ENCODE measurements at places on chromosomes 3 and 15. TPM values are rescaled to one million over a fixed set of nuclear protein-coding genes. Genes with fewer than 3 reads are reported as not detected.

DNA sequence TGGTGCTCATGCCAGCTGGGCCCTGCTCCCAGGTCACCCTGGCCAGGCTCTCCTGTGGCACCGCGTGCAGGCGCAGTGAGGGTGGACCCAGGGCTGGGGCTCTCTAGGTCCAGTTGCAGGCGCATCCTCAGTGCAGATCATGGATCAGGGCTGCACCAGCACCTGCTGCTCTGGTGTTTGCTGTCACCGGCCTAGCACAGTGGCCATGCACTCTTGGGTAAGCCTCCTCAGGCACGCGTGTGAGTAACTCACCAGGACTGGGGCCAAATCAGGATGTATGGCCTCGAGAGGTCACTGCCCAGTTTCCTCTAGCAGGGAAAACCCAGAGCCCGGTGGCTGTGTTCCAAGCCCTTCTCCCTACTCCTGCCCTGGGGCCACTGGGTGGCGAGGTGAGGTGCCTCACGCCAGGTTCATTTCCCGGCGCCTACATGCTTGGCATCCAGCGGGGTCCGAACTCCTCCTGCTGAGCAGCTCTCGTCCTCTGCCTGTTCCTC is 45.5 kb upstream of the SLC41A3 start:
- DNase-seq = no peak
- no peak overlapping the region for H3K27ac ChIP-seq
- no peaks in the 10 kb centered on the region for H3K36me3 ChIP-seq
- H3K4me3 ChIP-seq = no peak overlapping the region
- H3K4me1 ChIP-seq = no peaks in the 10 kb centered on the region
- H3K27me3 ChIP-seq = no peaks in the 10 kb centered on the region

DNA sequence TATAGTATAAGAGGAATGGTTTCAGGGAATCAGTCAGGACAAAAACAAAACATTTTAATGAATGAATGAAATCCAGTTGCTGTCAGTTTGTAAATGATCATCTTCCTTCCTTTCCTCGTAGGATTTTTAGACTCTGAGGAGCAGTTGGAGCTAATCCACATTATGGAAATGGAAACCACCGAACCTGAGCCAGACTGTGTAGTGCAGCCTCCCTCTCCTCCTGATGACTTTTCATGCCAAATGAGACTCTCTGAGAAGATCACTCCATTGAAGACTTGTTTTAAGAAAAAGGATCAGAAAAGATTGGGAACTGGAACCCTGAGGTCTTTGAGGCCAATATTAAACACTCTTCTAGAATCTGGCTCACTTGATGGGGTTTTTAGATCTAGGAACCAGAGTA is 3.1 kb downstream of the TIPARP start:
- H3K27ac ChIP-seq = peak overlapping the region; percentile 86
- DNase-seq = no peak
- H3K4me3 ChIP-seq = 0 out of 2 replicates have a peak overlapping the region, but pooled peaks have one; percentile 84
- peaks cover 50% of the 10 kb centered on the region for H3K4me1 ChIP-seq
- peaks cover 11% of the 10 kb centered on the region for H3K36me3 ChIP-seq
- no peaks in the 10 kb centered on the region for H3K27me3 ChIP-seq

GRCh38 chr3:40432793-40433192 is 24.3 kb upstream of the RPL14 start:
- no peaks in the 10 kb centered on the region for H3K4me1 ChIP-seq
- no peak for DNase-seq
- no peaks in the 10 kb centered on the region for H3K36me3 ChIP-seq
- H3K27ac ChIP-seq = no peak overlapping the region

MKRN2OS gene
- total RNA-seq = not detected

GRCh38 chr15:70127770-70128413 is 30.2 kb upstream of the TLE3 start:
- H3K27ac ChIP-seq = peak overlapping the region; percentile 48
- no peaks in the 10 kb centered on the region for H3K27me3 ChIP-seq
- DNase-seq = no peak

SLC9A9 gene
- total RNA-seq = not detected

DNA sequence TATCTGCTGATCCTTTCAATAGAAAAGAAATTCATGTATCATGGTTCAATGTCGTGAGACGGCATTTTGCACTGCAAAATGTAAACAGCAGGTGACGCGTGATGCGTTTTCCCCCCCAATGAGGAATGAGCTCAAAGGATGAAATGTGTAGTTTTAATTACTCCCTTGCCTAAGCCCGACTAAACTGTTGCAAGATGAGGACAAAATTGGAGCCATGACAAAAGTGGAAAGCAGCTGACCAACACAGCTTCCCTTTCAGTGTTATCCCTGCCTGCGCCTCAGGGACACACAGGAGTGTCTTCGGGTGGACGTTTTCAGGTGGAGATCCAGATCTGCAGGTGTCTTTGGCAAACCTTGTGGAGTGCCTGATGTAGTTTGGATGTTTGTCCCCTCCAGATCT is 92.0 kb downstream of the GABRG3 start:
- DNase-seq = no peak
- no peak overlapping the region for H3K4me3 ChIP-seq
- no peaks in the 10 kb centered on the region for H3K27me3 ChIP-seq
- H3K36me3 ChIP-seq = no peaks in the 10 kb centered on the region
- no peaks in the 10 kb centered on the region for H3K4me1 ChIP-seq
- no peak overlapping the region for H3K27ac ChIP-seq

Measured in Panc1 (cell line).